NCI-H446 treated with DMSO at 0.1 percent for 48 hours (cell line): ENCODE measurements at places on chromosomes 5 and 9.
A peak's percentile ranks its signal among the peaks of the same experiment; 100 is the strongest.

GRCh38 chr9:79387101-79387835 is 184.5 kb upstream of the TLE4 start:
- no peak for DNase-seq

DNA sequence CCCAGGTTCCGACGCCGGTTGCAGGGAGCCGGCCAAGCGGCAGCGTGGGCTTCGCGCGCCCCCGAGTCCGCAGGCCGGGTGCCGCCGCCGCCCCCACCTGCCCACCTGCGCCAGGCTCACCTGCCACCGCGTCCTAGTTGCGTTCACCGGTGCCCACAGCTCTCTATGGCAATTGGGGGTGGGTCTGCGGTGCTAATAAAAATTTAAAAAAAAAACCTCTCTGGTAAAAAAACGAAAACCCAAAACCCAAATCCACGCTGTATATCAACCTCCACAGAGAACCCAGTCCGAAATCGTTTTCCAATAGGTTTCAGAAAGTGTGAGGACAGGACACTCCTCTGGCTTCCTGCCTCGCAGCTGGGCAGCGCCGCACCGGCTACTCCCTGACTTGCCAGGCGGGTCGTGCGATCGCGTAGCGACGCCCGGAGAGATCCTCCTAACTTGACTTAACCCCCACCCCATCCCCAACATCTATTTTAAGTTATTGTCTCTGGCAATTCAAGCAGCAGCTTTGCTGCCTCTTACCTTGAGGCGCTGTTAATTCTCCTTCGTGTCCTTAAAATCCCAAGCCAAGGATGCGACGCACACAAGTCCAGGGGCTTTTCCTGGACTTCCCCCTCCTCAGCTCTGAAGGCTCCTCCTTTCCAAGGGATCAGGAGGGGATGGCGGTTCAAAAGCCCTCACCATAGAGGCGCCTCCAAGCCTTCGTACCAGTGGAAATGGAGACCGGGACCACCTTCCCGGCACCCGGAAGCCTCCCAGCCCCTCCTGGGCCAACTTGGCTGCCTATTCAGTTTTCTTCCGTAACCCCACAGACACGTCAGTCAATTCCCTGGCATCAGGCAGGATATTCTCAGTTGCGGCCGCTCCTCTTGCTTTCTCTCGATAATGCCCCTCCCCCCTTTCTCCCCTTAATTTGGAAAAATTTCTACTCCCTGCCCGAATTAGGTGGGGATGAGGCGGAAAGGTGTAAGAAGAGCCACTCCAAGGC is 1639.4 kb upstream of the C9orf72 start:
- peak; percentile 45 for DNase-seq

DNA sequence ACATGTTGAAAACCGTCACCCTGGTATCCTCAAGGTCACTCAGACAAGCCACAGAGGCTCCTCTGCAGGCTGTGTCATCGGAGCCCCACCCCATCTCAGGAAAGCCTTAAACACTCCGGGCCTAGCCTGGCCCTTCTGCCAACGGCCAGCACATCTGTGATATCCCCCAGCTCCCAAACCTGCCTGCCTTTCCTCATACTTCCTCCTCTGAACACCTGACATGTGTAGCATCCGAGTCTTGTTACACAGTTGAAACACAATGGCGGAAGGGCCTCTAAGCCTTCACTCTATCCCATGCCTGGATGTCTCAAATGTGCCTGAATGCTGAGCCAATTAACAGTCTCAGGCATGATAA is 32.9 kb upstream of the TGFBR1 start:
- DNase-seq = no peak

GRCh38 chr5:80921026-80921425 is 39.1 kb upstream of the RASGRF2 start:
- no peak for DNase-seq

- no peak for DNase-seq
Observed at GRCh38 chr9:14687042-14687719, 6.1 kb downstream of the ZDHHC21 start.

DNA sequence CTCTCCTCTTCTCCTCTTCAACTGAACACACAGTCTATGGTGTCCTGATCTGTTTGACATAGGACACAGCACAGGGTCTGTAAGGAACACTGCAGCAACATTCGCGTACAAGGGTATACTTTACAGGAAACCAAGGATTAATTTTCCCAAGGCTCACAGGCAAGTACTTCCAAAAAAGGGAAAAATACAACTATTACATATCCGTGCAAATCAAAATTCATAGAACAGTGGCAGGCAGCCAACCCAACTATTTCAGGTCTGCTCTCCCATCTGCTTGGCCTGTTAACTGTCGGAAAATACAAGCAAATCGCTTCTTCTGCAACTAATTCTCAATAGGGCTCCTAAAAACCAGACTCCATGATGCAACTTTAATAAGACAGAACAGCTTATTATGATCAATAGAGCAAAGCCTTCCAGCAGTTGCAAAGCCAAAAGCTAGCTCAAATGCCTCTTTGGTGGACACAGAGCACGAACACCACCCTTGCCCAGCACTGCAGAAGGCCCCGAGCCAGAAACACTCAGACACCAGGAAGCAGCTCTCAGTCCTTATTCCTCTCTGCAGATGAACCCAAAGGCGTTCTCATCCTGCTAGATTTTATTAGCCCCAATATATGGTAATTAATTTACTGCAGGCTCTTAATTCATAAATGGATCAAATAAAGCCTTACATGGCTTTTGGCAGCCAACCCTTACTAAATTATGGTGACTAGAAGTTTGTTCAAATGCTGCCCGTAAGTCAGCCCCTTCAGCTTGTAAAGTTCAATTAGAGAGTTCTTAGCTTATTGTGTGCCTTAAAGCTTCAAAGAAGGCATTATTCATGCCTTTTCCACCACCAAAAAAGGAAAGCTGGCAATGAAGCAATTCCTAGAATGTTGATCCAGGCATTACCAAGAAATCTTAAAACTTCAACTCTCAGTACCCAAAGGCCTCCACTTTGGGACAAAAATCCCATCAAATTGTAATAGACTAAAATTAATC is 68.8 kb downstream of the ZNF608 start:
- DNase-seq = peak; percentile 97

DNA sequence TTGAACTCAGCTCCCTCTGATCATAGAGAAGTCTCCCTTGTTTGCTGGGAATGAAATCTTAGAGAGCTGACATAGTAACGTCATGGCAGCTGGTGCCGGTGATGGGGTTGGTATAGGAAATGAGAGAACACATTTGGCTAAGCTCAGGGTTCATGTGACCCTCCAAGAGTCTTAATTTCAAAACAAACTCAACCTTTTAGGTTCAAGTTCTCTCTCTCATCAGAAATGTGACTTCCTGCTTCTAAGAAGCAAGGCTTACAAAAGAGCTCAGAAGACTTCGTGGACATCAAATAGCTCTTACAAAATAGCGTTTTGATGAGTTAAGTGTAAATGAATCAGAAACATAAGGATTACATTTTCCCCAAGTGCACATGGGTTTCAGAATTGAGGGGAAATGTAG is 97.3 kb downstream of the PAPPA start:
- DNase-seq = no peak
